ENCODE measurements at places on chromosomes 3 and 15.

DNA sequence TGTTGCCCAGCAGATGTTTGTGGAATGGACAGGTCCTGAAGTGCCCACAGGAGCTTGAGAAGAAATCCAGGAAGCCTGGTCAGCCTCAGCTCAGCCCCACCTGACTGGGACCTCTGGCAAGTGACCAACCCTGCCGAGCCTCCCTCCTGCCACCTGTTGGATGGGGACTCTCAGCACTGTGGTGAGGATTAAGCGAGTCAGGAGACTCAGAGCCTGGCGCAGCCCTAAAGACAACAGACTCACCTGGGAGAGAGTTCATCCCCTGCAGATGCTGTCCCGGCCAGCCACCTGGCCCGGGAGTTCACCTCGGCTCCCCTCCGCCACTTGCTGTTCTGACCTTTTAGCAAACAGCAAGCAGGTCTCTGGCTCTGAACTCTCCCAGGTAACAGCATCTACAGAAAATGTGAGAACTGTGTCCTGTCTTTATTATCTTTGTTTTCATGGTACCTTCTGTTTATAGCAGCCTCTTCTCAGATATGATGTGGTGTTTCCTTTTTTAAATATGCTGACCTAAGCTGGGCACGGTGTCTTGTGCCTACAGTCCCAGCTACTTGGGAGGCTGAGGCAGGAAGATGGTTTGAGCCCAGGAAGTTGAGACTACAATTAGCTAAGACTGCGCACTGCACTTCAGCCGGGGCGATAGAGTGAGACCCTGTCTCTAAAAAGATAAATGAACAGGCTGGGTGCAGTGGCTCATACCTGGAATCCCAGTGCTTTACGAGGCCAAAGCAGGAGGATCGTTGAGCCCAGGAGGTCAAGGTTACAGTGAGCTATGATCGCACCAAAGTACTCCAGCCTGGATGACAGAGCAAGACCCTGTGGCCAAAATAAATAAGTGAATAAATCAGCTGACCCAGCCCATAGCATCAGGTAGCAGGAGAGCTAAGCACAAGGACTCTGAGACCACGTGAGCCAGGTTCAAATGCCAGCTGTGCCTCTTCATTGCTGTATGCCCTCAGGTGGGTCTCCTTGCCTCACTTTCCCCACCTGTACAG is 32.4 kb upstream of the SLC6A6 start:
- no peak for DNase-seq

- no peak for DNase-seq
These were observed 259.1 kb upstream of the TPM1 start for GRCh38 chr15:62783303-62783957.

DNA sequence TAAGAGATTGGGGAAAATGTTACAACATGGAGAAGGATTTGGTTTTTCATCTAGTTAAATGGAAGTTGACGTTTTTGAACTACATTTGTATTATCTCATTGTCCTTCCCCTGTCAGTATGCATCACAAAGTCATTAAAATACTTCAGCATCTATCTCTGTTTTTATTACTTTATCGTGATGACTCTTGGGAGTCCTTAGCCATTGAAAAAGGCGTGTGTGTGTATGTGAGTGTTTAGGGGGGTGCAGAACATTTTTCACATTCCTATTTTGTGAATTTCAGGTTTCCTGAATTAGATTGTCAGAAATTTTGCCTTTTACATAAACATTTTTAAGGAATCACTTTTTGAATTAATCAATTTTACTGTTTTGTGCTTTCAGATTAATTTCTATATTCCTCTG is 360.6 kb upstream of the SGO1 start:
- DNase-seq, result no peak

DNA sequence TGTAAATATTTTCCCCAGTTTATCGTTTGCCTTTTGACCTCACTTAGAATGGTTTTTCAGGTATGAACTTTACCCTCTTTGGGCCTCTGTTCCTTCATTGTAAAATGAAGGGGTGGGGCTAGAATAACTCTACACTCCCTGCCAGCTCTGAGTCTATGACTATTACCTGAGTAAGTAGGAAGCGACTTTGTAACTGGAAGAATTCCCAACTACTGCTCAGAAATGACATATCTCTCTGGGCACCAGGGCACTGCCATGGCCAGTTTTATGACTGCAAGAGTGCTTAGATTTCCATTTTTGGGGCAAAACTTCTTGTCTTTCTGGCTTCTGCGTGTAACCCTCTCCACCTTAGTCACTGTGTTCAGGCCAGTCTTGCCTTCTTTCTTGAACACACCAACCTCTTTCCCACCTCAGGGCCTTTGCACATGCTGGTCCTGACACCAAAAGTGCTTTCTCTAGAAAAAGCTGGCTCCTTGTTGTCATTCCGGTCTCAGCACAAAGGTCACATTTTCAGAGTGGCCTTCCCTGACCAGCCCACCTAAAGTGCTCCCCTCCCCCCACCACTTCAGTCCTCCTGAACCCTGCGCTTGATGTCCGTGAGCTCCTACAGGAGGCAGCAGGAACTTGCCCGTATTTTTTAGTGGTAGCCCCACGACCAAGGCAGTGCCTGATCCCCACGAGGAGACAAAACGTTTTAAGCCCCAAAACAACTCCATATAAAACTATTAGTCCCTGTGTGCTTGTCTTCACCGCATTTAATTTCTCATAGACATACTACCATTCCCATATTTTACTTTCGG is 25.6 kb downstream of the CDCP1 start:
- DNase-seq, result no peak

DNA sequence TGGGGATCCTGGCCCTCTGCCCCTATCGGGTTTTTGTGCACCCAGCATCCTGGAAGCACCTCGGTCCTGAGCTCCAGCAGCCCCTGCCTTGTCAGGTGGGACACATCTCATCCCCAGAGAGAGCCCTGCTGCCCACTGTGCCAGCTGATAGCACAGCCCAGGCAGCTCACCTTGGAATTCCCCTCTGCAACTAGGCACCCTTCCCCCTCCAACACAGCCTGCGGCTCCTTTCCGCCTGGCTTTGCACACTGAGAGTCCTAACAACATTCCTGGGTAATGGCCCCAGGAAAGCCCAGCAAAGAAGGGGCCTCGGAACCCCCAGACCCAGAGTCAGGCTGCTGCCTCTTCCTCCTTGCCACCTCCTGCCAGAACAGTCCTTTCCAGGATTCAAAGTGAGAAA is 5.9 kb downstream of the HCN4 start:
- no peak for DNase-seq

- DNase-seq, result no peak
These were observed 62.8 kb upstream of the CSPG4 start for GRCh38 chr15:75775296-75776064.

DNA sequence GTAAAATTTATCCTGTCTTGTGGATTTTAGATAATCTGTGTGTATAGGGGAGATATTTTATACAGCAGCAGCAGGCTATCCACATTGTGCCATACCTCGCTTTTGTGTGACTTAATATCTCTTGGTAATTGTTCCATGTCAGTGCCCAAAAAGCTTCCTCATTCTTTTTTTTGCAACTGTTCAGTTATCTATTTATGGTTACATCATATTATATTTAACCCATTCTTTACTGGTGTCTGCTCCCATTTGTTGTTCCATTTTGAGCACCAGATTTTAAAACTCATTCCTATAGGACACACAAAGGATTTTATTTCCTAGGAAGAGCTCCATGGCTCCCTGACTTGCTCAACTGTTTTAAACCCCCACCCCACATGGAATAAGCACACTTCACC is 86.3 kb upstream of the RASGRP1 start:
- DNase-seq, result no peak

DNA sequence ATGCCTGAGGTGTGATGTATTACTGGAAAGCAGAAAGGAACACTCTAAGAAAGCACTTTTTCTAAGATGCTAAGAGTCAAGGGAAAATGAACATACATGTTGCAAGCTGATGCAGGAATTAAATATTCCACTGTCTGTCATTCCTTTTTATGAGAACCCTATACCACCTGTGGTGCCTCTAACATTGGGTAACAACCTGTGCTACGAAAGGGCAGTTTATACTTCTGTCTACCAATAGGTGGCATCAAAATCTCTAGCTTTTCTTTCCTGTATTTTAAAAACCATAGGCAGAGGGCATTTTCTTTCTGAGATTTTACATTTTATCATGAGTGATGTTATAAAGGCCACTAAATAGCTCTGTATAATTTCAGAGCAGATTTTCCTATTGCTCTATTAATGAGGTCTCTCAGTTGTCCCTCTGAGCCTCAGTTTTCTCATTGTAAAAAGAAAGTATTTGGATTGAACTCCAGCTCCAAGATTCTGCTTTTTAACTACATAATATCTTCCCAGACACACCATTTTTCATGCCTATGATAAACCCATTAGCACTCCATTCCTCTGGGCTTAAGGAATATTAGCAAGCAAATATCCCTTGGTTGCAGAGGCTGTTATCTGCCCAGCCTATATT is 3.5 kb upstream of the CPNE4 start:
- DNase-seq, result no peak

- DNase-seq, result no peak
These were observed 140.1 kb downstream of the IL20RB start for GRCh38 chr3:137097852-137098251.
